Stimulated activated CD4-positive, alpha-beta T cell treated with anti-CD3 and anti-CD28 coated beads, Interleukin-1b, Interleukin-23, amount 100 ng/mL, for 1 hour (primary cell): ENCODE measurements at places on chromosomes 12 and 14.

GRCh38 chr14:80602946-80603345, 338.6 kb downstream of the CEP128 start:
- DNase-seq = no peak

- no peak for DNase-seq
Measured at GRCh38 chr12:113186033-113186365, 478 bp downstream of the RITA1 start.

- DNase-seq = no peak
Measured at GRCh38 chr12:126607157-126607556, 1541.9 kb downstream of the AACS start.

DNA sequence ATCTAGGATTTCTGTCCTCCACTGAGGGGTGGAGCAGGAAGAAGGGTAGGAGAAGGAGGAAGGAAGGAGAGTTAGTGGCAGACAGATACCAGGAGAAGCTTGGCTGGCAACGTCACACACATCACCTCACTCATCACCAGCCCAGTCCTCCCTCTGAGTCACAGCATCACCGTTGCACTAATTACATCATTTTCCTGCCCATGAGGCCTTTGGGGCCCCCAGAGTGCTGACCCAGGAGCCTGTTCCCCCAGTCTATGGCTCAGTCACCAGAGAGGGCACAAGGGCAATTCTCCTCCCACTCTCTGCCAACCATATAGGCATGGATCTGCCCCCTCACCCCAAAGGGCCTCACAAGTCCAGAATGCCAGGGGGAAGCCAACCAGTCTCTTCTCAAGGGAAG, 4.6 kb downstream of the RND1 start:
- DNase-seq = no peak
